Amniotic epithelial cell (primary cell): ENCODE measurements at places on chromosomes 1 and 21.

DNA sequence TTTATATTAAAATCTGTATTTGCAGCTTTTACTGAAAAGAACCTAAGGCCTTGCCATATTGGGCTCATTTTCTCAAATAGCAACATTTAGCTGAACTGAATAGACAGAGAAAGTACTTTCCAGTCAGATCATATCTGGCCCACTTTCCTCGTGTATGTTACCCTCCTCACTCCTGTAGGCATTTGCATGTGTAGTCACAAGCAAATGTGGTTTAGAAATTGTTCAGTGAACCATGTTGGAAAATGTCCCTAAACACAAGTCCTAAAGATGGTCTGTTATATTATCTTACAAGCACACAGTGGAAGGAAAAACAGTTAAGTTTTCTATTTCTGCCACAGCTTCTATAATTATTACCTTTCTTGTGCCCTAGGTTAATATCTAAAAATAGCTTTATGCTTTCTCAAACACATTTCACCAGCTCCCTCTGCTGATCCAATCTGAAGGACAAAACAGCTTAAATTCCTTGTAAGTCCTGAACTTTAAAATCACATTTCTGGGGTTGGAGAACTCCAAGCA, 606 bp upstream of the FMO4 start:
- peak; percentile 1 for DNase-seq

GRCh38 chr1:62841587-62842169, 57.7 kb downstream of the ATG4C start:
- peak; percentile 58 for DNase-seq

- DNase-seq = peak; percentile 42
Observed at GRCh38 chr1:119862276-119862675, 34.0 kb downstream of the ADAM30 start.

DNA sequence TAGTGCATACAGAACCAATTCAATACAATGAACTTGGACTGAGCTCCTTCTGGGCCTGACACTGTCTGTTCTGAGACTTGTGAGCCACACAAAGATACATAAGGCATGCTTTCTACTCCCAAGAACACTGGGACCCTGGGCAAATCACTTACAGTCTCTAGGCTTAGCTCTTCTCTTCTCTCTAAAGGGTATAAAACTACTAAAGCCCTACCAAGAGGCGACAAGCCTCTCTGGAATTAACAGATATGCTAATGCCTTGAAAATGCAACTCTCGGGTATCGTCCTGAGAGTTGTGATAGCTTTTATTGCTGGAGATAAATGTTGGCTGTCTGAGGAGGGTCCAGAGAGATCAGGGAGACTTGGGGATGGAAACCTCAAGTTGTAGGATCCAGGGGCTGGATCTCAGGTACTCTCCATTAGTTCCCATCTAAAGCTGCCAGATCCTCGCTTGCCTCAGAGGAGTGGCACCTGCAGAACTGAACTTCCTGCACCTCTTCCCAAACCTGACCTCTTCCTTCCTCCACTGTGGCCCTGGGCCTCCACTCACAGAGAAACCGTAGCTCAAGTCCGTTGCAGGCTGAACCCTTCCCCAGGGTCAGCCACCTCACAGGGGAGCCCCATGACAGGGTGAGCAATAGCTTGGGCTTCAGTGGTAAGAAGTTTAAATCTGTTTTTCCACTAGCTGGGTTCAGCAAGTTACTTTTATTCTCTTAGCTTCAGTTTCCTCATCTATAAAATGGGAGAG, 11.5 kb upstream of the CFAP45 start:
- DNase-seq = no peak

- no peak for DNase-seq
Observed at GRCh38 chr1:233459968-233460367, 132.4 kb downstream of the MAP3K21 start.

GRCh38 chr1:17014671-17015567, 3.2 kb upstream of the ATP13A2 start:
- peak; percentile 63 for DNase-seq

DNA sequence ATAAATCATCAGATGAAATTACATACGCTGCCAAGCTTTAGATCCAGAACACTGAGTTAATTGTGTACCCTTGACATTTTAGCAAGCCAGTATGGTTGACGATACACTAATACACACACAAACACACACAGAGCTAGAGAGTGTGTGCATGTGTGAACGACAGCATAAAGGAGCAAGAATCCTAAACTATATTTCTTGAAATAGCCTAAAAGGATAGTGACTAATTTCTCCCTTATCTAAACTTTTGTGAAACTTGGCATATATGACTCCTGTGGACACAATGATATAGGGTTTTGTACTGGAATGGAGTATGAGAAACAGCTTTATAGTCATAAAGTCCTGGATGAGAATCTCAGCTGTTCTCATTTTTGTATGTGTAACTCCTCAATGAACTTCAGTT, 65.1 kb upstream of the DMRTA2 start:
- peak; percentile 65 for DNase-seq

GRCh38 chr21:27206368-27206982, 239.6 kb upstream of the ADAMTS5 start:
- DNase-seq = peak; percentile 35

GRCh38 chr21:36725793-36726386, 27.0 kb downstream of the SIM2 start:
- DNase-seq = no peak

GRCh38 chr1:6904476-6905170, 119.4 kb downstream of the CAMTA1 start:
- peak; percentile 71 for DNase-seq

DNA sequence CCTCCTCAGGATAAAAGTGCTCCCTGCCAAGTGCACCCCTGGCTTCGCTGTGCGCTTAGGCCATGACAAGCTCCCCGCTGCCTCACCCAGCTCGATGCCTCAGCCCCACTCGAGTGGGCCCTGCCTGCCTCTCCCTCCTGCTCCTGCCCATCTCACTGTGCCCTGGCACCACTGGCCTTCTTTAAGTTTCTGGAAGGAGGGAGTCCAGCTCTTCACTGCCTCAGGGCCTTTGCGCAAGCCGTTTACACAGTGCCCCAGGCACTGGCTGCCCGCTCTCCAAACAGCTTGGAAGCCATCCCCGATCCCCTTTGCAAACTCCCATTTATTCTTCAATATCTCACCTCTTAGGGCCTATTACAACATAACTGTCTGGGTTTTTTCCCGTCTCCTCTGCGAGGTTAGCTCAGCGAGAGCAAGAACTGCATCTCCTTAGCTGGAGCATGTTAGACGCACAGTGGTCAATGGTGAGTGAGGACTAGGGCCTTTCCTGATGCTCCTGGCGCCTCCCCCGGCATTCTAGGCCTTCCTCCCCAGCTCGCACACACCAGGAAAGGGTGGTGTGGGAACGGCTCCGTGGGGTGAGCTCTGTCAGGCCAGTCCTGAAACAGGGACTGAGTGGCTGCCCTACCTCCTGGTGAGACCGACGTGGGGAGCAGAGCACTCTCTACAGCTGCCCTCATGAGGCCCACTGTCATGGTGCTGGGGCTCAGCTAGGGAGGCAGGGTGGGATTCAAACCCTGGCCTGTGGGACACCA, 31.9 kb downstream of the PODN start:
- peak; percentile 66 for DNase-seq

GRCh38 chr1:178613271-178613945, 100.5 kb downstream of the TEX35 start:
- DNase-seq = no peak

DNA sequence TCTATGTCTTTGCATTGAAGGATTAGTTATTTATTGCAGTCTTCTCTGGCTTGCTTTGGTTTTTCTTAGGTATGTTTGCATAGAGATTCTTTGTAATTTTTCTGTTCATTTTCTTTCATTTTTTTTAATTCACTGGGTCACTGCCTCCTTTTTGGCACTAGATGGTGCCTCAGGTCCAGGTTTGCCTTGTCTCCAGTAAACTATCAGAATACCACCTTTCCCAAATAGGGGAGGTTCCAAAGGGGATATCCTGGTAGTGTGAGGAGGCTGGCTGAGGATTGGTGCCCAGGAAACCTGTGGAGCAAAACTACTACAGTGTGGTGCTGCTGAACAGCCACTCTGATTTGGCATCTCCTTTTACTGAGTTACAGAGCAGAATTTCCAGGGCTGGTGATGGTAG, 257.1 kb downstream of the KCTD3 start:
- peak; percentile 5 for DNase-seq

DNA sequence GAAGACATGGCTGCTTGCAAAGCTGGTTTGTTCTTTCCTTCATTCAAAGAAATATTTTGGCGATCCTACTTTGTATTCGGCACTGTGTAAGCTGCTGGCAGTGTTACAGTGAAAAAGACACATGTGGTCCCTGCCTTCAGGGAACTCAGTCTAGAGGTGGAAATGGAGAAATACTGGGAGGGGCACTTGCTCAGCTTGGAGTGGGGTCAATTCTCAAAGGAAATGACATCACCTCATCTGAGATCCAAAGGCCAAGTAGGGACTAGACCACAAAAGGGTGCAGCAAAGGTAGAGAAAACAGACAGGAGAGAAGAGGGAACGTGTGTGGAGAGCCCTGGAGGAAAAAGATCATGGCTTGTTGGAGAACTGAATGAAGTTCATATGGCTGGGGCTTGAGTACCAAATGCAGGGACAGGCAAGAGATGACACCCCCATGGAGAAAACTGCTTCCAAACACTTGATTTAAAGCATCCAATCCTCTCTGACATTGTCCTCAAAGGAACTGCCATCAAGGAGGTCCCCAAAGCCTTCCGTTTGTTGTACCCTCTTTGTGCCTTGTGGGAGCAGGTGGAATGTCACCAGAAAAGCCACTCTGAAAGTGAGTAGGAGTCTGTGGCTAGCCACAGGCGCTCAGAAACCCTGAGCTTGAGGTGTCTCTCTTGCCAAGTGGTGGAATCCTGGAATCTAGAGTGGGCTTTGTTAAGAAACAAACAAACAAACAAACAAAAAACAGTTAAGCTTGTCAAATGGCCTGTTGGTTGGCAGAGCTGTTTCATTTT, 48.3 kb upstream of the TDRD10 start:
- DNase-seq = no peak

DNA sequence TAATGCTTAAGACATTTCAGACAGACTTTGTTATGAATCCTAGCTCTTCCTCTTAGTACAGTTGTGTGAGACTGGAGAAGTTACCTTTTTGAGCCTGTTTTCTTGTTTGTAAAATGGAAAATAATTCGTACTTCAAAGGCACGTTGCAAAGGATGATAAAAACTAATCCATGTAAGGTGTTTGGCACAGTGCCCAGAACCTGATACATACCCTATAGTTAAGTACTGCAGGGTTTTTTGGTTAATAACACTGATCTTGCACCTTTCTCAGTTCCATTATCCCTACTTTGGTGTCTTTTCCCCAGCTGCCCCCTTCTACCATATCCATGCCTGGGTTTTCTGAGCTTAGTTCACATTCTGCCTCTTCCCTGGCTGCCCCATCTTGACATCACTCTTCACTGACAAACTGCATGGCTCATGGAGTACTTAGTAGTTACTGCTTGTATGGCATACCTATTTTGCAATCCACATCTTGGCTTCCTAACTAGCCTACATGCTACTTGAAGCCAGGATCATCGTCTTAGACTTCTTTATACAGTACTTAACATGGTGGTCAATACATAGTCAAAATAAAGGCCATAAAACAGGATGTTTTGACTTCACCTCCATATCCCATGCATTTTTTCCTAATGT, 10.1 kb downstream of the CCDC185 start:
- peak; percentile 84 for DNase-seq

DNA sequence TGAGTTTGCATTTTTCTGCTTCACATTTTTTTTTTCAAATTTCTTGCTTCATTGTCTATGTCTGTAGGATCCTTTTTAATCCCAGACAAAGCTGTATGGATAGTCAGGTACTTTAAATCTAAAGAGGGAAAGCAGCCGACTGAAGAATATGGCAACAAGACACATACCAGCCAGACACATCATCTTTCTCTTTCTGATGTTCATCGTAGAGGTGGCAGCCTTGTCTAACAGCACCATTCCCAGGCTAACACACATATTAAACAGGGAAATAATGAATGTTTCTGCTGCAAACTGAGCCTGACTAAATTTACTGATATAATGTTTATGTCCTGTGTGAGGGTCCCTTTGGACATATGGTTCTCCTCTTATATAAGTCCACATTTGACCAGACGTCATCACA, 3.7 kb upstream of the TEKT2 start:
- DNase-seq = no peak

- DNase-seq = no peak
Observed at GRCh38 chr1:204435872-204436271, 24.3 kb upstream of the PPP1R15B start.
